ENCODE measurements at places on chromosomes 7 and 10.
A peak's percentile ranks its signal among the peaks of the same experiment; 100 is the strongest.

GRCh38 chr10:126502441-126502840, 114.2 kb upstream of the ADAM12 start:
- peak; percentile 64 for DNase-seq

DNA sequence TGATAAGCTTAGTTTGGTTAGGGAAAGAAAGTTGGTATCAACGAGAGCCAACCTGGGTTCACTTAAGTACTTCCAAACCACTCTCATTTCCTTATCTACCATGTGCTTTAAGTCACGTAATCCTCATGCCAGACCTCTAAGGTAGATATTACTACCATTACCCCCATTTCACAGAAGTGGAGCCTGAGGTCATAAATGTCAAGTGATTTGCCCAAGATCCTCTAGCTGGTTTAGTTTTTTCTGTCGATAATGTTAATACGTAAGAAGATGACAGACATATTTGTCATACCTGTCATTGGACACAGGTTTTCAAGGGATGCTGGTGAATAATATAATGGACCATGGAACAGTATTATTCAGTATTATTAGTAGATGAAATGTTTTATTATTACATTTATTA, 197.4 kb upstream of the MKLN1 start:
- DNase-seq: no peak

- DNase-seq: no peak
Observed at GRCh38 chr7:129670656-129671055, 59.1 kb downstream of the NRF1 start.

DNA sequence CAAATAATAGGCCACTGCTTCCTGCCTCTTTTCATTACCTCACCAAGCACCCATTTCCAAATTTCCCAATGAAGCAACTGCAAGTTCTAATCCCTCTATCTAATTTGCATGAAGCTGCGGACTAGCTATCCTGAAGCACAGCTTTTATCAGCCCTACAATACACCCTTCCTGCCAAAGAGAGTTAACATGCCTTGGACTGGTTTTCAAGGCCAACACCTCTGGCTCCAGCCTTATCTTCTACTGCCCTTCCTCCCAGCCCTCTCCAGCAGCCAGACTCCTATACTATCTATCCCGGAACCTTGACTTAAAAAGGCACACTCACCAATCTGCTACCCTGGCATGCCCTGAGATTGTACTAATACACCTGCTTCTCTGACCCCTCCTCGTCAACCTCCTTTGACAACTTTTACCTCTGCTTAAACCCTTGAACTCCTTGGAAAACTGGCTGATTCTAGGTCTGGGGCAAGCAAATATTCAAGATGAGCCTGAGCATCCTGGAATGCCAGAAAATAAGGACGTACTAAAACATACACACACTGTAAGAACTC, 73.4 kb downstream of the SGMS1 start:
- no peak for DNase-seq

DNA sequence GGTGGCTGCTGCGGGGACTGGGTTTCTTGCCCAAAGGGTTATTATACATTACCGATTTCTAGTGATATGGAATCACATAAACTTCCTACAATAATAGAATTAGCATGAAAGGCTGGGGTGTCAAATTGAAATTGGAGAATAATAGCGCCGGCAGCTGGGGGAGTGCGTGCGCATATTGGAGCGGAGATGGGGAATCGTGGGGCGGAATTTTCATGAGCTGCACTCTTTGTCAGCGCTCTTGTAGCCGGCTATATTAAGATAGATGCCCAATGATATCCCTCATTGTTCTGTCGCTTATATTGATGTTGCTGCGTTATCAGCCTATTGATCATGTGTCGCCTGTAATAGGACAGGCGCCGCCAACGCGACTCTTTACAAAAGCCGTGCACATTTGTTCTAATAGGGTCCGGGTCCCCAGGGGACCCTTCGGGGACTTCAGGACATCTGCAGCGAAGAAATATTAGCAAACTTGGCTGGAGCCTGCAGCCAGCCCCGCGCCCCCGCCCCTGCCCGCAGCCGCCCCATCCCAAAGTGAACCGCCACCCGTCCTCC, 5.1 kb downstream of the UNCX start:
- DNase-seq: no peak

- no peak for DNase-seq
Observed at GRCh38 chr7:70460071-70460470, 671.9 kb upstream of the GALNT17 start.

DNA sequence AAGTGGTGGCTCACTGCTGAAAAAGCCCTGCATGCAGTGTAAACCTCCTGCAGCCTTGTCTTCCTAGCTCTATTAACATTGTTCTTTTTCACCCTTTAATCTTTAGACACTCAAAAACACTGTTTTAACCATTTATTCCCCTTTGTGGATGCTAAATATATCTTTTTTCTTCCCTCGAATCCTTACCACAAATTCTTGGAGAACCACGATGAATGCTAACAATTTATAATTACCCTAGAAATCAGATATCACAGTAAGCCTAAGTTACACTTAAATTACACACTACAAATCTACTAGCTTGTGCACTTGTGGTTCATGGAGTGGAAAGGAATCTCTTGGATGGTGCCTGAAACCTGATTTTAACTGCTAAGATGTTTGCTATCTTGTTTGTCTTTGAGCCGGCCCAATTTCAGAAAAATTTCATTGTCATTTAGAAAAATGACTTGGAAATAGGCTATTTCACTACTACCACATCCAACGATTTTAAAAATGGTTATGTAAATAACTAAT, 125.1 kb upstream of the NOBOX start:
- no peak for DNase-seq

- no peak for DNase-seq
Observed at GRCh38 chr7:46297515-46297914, 376.4 kb upstream of the IGFBP3 start.

DNA sequence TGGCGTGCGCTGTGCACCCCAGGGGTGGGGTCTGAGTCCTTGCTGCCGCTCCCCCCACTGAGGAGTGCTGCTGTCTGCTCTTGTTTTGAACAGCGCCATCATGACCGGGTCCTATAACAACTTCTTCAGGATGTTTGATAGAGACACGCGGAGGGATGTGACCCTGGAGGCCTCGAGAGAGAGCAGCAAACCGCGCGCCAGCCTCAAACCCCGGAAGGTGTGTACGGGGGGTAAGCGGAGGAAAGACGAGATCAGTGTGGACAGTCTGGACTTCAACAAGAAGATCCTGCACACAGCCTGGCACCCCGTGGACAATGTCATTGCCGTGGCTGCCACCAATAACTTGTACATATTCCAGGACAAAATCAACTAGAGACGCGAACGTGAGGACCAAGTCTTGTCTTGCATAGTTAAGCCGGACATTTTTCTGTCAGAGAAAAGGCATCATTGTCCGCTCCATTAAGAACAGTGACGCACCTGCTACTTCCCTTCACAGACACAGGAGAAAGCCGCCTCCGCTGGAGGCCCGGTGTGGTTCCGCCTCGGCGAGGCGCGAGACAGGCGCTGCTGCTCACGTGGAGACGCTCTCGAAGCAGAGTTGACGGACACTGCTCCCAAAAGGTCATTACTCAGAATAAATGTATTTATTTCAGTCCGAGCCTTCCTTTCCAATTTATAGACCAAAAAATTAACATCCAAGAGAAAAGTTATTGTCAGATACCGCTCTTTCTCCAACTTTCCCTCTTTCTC, 26.0 kb downstream of the BNIP3 start:
- no peak for DNase-seq

- no peak for DNase-seq
Observed at GRCh38 chr10:100978121-100978900, 9.0 kb downstream of the MRPL43 start.

- DNase-seq: no peak
Observed at GRCh38 chr10:48343106-48343505, 36.6 kb downstream of the MAPK8 start.

GRCh38 chr7:150406567-150407421, 27.7 kb downstream of the ZNF775 start:
- no peak for DNase-seq

DNA sequence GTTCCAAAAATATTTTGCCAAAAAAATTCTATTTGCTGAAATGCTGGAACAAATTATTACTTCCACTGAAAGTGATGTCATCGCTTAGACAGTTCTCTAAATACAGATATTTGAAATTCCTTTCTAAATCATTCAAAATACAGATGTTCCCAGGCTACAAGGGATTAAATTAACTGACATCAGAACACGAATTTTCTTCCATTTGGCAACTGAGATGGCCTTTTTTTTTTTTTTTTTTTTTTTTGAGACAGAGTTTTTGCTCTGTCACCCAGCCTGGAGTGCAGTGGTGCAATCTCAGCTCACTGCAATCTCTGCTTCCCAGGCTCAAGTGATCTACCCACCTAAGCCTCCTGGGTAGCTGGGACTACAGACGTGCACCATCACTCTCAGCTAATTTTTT, 57.0 kb downstream of the P4HA1 start:
- peak; percentile 94 for DNase-seq
